ENCODE measurements at places on chromosomes 13 and 19. TPM values are rescaled to one million over a fixed set of nuclear protein-coding genes. Genes with fewer than 3 reads are reported as not detected.

- H3K36me3 ChIP-seq: no peaks in the 10 kb centered on the region
- no peak overlapping the region for H3K27ac ChIP-seq
- H3K4me3 ChIP-seq: no peak overlapping the region
- no peak for DNase-seq
These were observed 239.6 kb downstream of the LHFPL6 start for GRCh38 chr13:39363382-39363772.

DNA sequence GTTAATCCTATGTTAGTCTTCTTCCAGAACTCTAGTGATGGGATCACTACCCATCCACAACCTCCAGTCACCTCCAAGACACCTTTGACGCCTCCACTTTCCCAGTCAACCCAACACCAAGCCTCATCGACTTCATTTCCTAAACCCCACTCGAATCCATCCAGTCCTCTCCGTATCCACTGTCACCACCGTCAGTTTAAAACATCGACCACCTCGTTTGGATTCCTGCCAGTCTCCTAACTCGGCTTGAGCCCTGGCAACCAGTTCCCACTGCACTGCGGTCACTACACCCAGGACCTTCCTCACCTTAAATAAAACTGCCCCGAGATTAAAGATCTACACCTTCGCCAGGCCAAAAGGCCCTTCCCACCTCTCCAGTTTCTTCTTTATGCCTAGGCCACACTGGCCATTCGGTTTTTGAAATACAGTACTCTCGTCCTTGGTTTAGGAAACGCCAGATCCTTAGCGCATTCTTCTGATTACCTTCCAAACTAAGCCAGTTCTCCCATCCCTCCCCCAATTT, 1.2 kb downstream of the MTIF3 start:
- no peak for DNase-seq
- no peaks in the 10 kb centered on the region for H3K36me3 ChIP-seq
- H3K4me3 ChIP-seq: peak overlapping the region; percentile 83
- H3K27ac ChIP-seq: peak overlapping the region; percentile 94
- no peaks in the 10 kb centered on the region for H3K27me3 ChIP-seq
- H3K4me1 ChIP-seq: peaks cover 25% of the 10 kb centered on the region

DNA sequence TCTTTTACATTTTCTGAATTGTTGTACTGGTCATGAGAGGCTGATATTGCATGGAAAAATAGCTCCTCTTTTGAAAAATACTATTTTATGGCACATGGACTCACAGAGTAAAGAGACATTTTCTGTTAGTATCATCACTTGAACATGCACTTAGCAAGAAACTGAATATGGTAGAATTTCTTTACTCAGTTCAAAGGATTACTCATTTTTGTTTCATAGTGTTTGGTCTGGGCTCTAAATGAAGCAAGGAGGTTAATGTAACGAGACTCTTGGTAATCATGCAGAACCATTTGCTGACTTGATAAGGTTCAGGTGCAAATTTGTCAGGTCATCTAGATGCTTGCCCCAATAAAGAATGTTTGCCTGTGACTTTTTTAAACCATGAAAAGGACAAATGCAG, 63.2 kb downstream of the GPC6 start:
- no peak overlapping the region for H3K4me3 ChIP-seq
- no peaks in the 10 kb centered on the region for H3K27me3 ChIP-seq
- no peak overlapping the region for H3K27ac ChIP-seq
- H3K36me3 ChIP-seq: no peaks in the 10 kb centered on the region
- no peaks in the 10 kb centered on the region for H3K4me1 ChIP-seq

GRCh38 chr13:41456768-41457588, at the start of gene RGCC:
RGCC (plus strand) TSS chr13:41457550; CDS start chr13:41457708, 158 bp downstream.
- 0 out of 2 replicates have a peak, but pooled peaks cover 5% of the 10 kb centered on the region for H3K4me1 ChIP-seq
- no peak within 1 kb of the TSS for H3K27ac ChIP-seq
- peaks cover 14% of the 10 kb centered on the region for H3K27me3 ChIP-seq
- peak within 1 kb of the TSS; percentile 62 for H3K4me3 ChIP-seq

Gene IL11
- 6.6 TPM for total RNA-seq

Gene GTF2F1
- total RNA-seq: 43.8 TPM

DNA sequence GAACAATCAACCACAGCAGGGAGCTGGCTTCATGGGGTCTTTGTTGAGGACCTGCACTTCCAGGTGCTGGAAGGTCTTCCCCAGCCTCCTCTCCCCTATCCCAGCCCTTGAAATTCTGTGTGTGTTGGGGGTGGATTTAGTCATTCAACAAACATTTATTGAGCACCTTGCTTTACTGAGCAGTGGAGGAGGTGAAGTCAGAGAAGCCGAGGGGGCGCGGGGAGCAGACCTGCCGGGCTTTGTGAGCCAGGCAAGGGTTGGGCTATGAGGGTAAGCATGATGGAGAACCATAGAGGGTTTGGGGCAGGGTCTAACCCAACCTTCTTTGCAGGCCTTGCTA, 3.5 kb upstream of the C19orf85 start:
- DNase-seq: no peak
- H3K27ac ChIP-seq: no peak overlapping the region
- no peaks in the 10 kb centered on the region for H3K27me3 ChIP-seq
- peaks cover 24% of the 10 kb centered on the region for H3K4me1 ChIP-seq
- H3K4me3 ChIP-seq: no peak overlapping the region
